Aortic smooth muscle cell (primary cell): ENCODE measurements at places on chromosomes 4 and X. TPM values are rescaled to one million over a fixed set of nuclear protein-coding genes. Genes with fewer than 3 reads are reported as not detected.

The BMP3 gene
- under 0.01 and 0.12 TPM in 2 replicates for total RNA-seq

The FAT4 gene
- 7.0 and 29.0 TPM in 2 replicates for total RNA-seq

The IL21 gene
- total RNA-seq, result not detected in 2 replicates

The DUX4 gene
- not detected in 2 replicates for total RNA-seq

The FRMPD3 gene
- total RNA-seq, result not detected in 2 replicates

The PGK1 gene
- total RNA-seq, result 243 and 266 TPM in 2 replicates

The EGFL6 gene
- not detected in 2 replicates for total RNA-seq

The GABRG1 gene
- not detected in 2 replicates for total RNA-seq

The NKX1-1 gene
- total RNA-seq, result not detected in 2 replicates

The CXCL6 gene
- 0.26 and 0.56 TPM in 2 replicates for total RNA-seq

The QDPR gene
- 20.3 and 24.7 TPM in 2 replicates for total RNA-seq

The SLC25A43 gene
- total RNA-seq, result 9.8 and 10.8 TPM in 2 replicates

The RHOXF2 gene
- total RNA-seq, result not detected in 2 replicates

The AADAT gene
- total RNA-seq, result 2.7 and 3.3 TPM in 2 replicates

The AWAT1 gene
- not detected in 2 replicates for total RNA-seq

The NLGN3 gene
- total RNA-seq, result 0.13 and 0.37 TPM in 2 replicates

The PPP4R3C gene
- not detected in 2 replicates for total RNA-seq
